ENCODE measurements at places on chromosomes 3 and 15.

GRCh38 chr15:47614360-47615011 is 102.8 kb upstream of the SEMA6D start:
- no peak for DNase-seq

- DNase-seq: no peak
Measured at GRCh38 chr3:32046102-32046501, 60.3 kb upstream of the GPD1L start.

DNA sequence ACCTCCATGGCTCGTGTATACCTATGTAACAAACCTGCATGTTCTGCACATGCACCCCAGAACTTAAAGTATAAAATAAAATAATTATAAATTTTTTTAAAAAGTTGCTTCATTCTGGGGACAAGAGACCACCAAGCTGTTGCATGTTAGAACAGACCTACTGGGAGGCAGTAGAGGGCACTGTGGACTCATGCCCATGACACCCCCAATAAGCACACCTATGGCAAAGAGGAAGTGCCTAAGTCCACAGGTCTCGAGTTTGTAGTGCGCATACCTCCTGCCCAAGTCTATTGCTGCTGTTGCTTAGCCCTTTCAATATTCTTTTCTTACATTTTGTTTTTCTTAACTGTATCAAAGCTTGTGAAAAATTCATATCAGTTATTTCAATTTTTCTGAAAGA is 267.9 kb upstream of the THBS1 start:
- no peak for DNase-seq

DNA sequence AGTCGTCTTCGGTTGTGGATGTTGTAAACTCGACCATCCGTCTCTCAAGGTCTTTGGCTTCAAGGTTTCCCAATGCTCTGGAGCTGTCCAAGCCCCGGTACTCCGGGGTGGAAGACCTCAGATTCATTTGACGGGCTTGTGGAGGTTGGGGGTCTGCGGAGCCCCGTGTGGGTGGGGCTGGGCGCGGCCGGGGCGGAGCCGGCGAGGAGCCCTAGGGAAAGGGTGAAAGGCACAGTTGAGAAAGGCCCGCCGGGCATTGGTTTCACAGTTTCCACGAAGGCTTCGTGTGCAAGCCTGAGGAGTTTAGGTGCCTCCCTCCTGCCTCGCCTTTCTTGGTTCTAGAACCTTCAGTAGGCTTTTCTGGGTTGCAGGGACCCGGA is 360 bp upstream of the MGA start:
- DNase-seq: no peak

- no peak for DNase-seq
Measured at GRCh38 chr15:33159726-33160453, 34.6 kb downstream of the FMN1 start.

DNA sequence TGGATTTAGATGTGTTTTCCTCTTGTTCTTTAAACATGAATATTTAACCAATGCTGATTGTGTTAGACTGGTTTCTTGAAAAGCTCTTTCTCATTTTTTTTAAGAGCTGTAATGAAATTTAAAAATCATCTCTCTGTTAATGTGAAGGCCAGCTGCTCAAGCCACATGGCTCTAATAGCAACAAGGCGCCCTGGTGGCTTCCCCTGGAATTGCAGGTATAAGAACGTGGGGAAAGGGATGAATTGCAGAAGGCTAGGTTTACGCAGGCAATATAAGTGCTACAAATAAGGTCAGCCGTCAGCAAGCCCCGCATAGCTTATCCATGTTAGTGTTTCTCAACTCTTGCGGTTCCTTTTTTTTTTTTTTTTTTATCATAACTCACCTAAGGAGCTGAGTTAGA is 108.5 kb downstream of the SAMMSON start:
- no peak for DNase-seq

DNA sequence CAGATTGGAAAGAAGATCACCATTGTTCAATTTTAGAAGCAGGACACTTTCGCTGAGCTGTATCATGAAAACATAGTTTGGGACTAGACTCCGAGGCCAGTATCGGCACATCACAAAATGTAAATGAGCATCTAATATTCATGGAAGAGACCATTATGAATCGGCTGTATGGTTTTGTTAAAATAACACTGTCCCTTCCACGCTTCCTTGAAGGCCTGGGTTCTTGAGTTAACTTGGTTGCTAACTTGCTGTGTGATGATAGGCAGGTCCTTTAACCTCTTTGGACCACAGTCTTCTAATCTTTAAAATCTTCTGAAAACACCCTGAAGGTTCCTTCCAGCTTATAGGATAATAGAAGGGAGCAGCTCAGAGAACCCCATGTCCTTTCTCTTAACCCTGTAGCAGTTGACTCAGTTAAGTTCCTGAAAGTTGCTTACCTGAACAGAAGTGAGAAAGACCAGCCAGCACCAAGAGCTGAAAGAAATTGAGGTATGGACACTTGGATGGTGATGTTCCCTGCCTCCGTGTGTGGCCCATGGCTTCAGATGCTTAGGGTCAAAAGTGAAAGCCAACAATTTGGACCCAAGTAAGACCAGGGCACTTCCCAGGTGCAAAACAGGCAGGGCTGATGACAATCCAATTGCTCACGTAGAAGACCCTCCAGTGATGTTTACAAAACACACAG is 2.1 kb downstream of the CD80 start:
- no peak for DNase-seq

GRCh38 chr3:16309558-16309957 is 44.5 kb downstream of the OXNAD1 start:
- DNase-seq: no peak

DNA sequence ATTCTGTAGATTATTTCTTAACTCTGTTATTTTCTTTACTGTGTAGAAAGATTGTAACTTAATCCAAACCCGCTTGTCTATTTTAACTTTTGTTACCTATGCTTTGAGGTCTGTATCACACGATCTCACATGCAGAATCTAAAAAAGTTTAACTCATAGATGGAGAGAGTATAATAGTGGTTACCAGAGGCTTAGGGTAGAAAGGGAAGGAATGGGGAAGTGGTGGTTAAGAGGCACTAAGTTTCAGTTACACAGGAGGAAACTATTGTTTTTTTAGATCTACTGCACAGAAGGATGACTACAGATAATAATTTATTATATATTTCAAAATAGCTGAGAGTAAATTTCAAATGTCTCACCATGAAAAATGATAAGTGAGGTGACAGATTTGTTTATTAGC is 515.2 kb downstream of the RSL24D1 start:
- DNase-seq: no peak
